CD8-positive, alpha-beta memory T cell (primary cell): ENCODE measurements at places on chromosomes 3 and 15. TPM values are rescaled to one million over a fixed set of nuclear protein-coding genes. Genes with fewer than 3 reads are reported as not detected.

- H3K36me3 ChIP-seq, result peaks cover 7% of the 10 kb centered on the region
- no peak overlapping the region for H3K27ac ChIP-seq
- H3K27me3 ChIP-seq, result no peaks in the 10 kb centered on the region
Observed at GRCh38 chr3:15683253-15683652, 81.7 kb downstream of the BTD start.

DNA sequence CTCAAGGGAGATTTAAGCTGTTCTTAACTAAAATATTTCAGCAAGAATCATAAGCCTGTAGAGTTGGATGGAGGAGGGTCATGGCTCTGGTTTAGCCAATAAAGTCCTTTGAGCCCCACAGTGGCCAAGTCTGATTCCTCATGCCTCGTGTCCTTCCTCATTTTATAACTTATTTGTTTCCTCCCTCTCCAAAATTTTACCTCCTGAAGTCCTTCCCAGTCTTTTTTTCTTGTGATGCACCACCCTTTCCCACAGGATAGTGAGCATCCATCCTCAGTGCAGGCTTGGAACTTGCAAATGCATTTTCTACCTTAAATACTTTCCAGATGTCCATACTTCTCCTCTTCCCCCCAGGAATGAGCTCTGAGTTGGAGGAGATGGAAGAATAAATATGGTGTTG lies 162.7 kb upstream of the AGTR1 start:
- H3K27me3 ChIP-seq, result no peaks in the 10 kb centered on the region
- H3K4me3 ChIP-seq, result no peak overlapping the region
- H3K4me1 ChIP-seq, result no peaks in the 10 kb centered on the region
- no peak for DNase-seq
- no peak overlapping the region for H3K27ac ChIP-seq
- H3K36me3 ChIP-seq, result no peaks in the 10 kb centered on the region

GRCh38 chr15:39625856-39626255 lies 45.0 kb downstream of the THBS1 start:
- peaks cover 86% of the 10 kb centered on the region for H3K4me1 ChIP-seq
- no peaks in the 10 kb centered on the region for H3K36me3 ChIP-seq
- H3K27me3 ChIP-seq, result no peaks in the 10 kb centered on the region
- peak overlapping the region; percentile 77 for H3K27ac ChIP-seq
- no peak for DNase-seq
- H3K4me3 ChIP-seq, result no peak overlapping the region

The BMF gene
- total RNA-seq, result 16.8 TPM

The LYSMD4 gene
- 7.9 TPM for total RNA-seq

DNA sequence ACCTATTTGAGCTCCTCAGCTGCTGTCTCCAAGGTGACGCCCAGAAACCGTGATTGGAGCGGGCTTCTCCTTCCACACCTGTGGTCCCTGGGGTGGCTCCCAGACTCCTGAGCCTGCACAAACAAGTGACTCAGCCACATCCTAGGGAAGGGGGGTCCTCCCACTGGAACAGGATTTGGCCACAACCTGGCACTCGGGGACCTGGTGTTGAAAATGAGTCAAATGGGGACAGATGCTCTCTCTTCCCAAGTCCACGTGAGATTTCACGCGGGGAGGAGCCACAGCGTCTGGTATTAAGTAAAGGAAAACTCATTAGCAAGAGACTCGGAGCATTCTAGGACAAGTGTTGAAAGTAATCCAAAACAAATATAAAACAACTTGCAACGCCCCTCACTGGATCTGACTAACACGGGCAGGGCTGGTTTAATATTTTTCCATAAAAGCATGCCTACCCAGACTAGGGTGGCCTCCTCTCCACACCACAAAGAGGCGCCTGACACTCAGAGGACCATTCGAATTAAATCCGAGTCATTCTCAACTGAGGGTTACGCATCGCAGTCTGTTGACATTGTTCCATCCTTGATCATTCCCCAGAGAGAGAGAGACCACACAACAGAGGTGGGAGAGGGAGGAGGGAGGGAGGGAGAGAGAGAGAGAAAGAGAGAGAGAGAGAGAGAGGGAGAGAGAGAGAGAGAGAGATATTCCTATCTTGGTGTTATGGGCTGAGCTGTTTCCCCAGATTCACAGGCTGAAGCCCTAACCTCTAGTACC lies 74.4 kb downstream of the MGLL start:
- no peak overlapping the region for H3K27ac ChIP-seq
- H3K36me3 ChIP-seq, result no peaks in the 10 kb centered on the region
- H3K4me3 ChIP-seq, result no peak overlapping the region
